Peyer's patch (tissue), 4 donors: ENCODE measurements at places on chromosomes 11 and 22. TPM values are rescaled to one million over a fixed set of nuclear protein-coding genes. Genes with fewer than 3 reads are reported as not detected.

Gene MYEOV
- not detected for total RNA-seq

Gene NUP50
- total RNA-seq = 76.5 TPM

Gene TECTA
- total RNA-seq = 0.67 TPM

Gene LDHAL6A
- total RNA-seq = not detected

Gene SPI1
- 2.6 TPM for total RNA-seq

Gene CD3E
- 9.9 TPM for total RNA-seq

Gene PDGFD
- total RNA-seq = 1.9 TPM

Gene ARHGAP42
- 27.9 TPM for total RNA-seq

Gene EPS8L2
- 648 TPM for total RNA-seq

Gene PRR5L
- total RNA-seq = 100 TPM

Gene MORC2
- 32.5 TPM for total RNA-seq

Gene C11orf87
- not detected for total RNA-seq

Gene ANO9
- total RNA-seq = 474 TPM

Gene FAM111A
- total RNA-seq = 67.6 TPM

Gene NXPE2
- 6.9 TPM for total RNA-seq

Gene PANX2
- total RNA-seq = not detected

Gene DDX6
- 94.4 TPM for total RNA-seq

Gene ACTN3
- total RNA-seq = not detected

Gene DERL3
- total RNA-seq = 1.1 TPM

Gene CCDC117
- total RNA-seq = 6.3 TPM

Gene WBP2NL
- 3.4 TPM for total RNA-seq

Gene SLC22A9
- total RNA-seq = not detected

Gene MIOX
- total RNA-seq = not detected
